Heart left ventricle (tissue), 16 donors: ENCODE measurements at places on chromosomes 11 and 22. TPM values are rescaled to one million over a fixed set of nuclear protein-coding genes. Genes with fewer than 3 reads are reported as not detected.

- no peak for DNase-seq
These were observed 212.4 kb upstream of the C11orf87 start for GRCh38 chr11:109209572-109209971.

GRCh38 chr22:37638391-37639069 lies 939 bp upstream of the SH3BP1 start:
- no peak for DNase-seq

DNA sequence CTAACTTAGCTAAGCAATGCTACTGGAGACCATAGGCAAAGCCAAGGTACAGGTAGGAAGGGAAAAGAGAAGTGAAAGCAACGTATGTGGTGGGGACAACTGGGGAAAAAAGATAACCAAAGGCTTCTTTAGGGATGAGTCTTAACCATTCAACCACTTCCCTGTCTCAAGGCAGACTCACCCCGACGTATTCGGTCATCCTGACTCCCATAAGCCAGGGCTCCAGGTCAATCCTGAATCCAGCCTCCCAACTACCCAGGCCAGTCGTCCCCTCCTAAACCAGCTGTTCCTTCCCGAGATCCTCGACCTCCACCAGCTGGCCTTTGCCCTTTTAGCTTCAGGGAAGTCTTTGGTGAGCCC lies 330 bp downstream of the ACP2 start:
- DNase-seq = no peak

GRCh38 chr11:11171854-11172253 lies 181.2 kb downstream of the CSNK2A3 start:
- DNase-seq = no peak

GRCh38 chr11:46119352-46120216 lies 1.7 kb downstream of the PHF21A start:
- peak; percentile 58 for DNase-seq

DNA sequence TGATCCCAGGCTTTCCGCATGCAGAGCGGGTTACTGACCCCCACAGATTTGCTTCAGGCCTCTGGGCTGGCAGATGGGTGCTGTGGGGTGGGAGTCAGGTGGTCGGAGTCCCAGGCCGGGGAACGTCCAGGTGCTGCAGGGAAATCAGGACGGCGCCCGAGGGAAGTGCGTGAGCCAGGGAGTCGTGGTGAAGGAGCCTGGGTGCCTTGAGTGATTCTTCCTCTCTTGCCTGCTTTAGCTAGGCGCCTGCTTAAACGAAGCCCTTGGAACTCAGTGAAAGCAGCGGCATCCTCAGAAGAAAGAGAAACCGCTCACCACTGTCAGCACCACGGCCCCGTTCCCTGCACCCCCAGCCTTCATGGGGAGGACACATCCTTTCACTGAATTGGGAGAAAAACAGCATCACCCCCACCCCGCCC lies 455.6 kb downstream of the BRD1 start:
- no peak for DNase-seq

GRCh38 chr22:29804985-29805384 lies 33.1 kb downstream of the ASCC2 start:
- no peak for DNase-seq

GRCh38 chr11:61132646-61133045 lies 28.6 kb downstream of the VPS37C start:
- no peak for DNase-seq

- no peak for DNase-seq
These were observed 62.6 kb upstream of the PHF21A start for GRCh38 chr11:46183819-46184218.

DNA sequence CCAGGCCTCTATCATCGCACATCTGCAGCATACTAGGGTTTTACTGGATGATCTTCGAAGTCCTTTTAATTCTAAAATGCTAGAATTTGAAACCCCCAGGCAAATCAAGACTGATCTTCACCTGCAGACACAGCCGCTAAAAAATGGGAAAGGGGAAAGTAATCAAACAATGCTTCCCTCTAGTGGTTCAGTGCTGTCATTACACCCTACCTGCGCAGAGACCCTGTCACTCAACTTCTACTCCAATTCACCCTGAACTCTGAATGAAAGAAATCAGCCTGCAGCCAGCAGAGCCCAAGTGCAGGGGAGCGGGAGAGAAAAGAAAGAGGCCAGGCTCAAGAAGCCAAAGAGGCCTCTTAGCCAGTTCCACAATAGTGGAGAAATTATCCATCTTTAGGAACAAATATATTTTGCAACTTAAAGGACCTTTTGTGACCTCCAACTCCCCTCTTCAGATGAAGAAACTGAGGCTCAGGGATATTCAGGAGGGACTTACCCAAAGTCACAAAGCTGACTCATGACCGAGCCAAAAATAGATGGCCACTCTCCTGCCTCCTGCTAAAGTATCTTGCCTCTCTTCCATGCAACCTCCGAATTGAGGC lies 33.0 kb downstream of the SERGEF start:
- no peak for DNase-seq

GRCh38 chr11:31806186-31806927 lies 4.8 kb downstream of the PAX6 start:
- DNase-seq = no peak

DNA sequence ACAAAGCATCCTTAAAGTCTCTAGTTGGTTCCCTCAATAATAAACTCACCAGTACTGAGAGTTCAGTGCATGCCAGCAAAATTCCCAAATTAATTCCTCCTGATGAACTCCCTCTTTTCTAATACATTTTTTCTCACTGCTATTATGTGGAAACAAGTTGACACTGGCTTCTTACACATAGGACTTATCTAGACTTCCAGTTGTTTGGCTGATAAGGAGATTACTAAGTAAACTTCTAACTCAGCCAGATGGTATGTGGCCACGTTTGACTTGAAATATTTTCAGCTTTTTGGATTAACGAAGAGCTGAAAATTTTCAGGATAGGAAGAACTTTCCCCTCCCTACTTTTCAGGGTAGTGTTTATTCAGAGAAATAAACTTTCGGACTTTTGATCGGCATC lies 1154.2 kb upstream of the TENM4 start:
- no peak for DNase-seq

DNA sequence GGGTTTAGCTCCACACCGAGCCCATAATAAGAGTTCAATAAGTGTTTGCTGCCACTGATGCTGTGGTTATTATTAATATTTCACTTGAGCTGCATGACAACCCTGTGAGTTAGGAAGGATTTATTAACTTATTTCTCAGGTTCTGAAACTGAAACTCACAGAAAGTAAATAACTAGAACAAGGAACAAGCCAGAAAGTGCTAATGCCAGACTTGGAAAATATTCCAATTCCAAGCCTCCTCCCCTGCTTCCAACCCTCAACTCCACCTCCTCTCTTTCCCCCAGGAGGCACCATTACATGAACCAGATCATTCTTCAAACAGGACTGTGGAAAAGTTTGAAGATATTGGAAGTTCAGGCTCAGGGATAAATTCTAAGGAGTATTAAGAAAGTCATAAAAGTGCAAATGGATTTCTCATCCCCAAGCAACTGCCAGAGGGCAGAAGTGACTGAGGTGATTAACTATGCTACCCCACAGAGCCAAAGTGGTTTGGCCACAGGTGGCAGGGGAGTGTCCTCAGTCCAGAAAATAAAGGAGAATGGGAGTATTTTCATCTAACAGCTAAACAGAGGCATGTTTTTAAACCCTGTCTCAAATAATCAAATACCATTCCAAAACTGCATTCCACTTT lies 3.2 kb upstream of the FJX1 start:
- DNase-seq = no peak

DNA sequence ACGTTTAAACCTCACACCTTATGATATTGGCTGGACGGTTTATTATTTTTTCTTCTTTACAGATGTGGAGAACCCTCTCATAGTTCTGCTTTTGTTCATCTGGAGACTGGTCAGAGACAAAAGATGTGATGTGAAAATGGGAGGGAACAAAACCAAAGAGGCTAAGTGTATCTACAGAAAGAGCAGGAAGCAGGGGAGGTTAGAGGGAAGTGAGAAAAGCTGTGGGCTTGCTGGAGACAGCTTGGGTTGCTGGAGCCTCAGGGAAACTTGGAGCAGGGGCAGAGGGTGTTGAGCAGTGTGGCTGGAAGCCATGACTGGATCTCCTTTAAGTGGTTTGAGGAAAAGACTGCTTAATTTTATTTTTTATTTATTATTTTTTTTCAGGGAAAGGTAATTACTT lies 79.0 kb upstream of the SNX19 start:
- DNase-seq = no peak

GRCh38 chr11:26632691-26633159 lies 60.7 kb upstream of the MUC15 start:
- DNase-seq = no peak

DNA sequence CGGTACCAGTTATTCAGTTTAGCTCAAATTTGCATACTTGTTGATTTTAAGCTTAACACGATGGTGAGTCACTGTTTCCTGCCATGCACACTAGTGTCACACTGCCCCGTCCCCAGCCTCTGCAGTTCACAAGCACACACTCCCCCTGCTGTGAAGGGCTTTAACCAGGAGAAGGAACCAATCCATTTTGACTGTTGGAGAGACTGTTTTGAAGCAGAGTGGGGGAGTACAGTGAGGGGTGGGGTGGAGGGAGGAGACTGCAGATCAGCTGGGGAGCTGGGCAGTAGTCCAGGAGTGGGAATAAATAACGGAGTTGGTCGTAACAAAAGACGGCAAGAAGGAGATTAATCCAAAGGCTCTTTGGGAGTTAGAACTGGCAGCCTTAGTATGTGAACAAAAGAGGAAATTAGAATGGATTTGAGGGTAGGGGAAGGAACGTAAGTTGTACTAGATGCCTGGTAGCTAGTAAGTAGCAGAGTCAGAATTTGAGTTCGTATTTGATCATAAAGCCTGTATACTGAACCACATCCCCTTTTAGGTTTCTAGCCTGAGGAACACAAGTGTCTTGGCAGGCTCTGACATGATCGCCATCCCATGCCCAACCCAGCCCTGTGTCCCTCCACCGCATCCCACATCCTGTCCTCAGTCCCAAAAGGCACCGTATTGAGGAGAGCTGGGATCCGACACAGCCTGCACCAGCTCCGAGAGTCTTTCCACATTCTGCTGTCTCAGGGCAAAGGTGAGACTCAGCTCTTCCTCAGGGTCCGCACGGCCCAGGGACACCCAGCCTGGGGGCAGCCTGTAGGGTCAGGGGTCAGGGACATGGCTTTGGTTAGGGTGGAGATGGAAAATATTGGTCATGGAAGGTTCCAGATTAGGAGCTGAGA lies 862 bp downstream of the TPP1 start:
- no peak for DNase-seq

- no peak for DNase-seq
These were observed 14.2 kb upstream of the PIK3C2A start for GRCh38 chr11:17221968-17222367.

GRCh38 chr11:19679952-19680828 lies 32.4 kb upstream of the NAV2 start:
- peak; percentile 83 for DNase-seq

- peak; percentile 47 for DNase-seq
These were observed 8.6 kb upstream of the MMP8 start for GRCh38 chr11:102733232-102733875.

DNA sequence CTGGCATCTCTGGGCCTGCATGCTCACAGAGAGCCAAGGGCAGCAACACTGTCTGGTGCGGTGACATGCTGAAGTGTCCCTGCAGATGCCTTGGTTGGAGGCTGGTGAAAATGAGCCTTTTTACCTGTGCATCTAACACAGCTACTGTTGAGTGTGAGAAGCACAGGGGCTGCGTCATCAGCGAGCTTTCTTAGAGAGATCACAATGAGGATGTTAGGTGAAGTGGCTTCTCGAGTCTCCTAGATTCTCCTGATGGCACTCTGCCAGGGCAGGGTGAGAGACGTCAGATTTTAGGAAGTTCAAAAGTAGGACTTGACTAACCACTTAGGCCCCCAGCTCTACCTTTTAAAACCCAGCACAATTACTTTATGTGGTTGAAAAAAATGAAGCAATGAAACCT lies 3.6 kb upstream of the SLC15A3 start:
- no peak for DNase-seq

- DNase-seq = no peak
These were observed 4.7 kb downstream of the TANGO2 start for GRCh38 chr22:20025401-20026203.

DNA sequence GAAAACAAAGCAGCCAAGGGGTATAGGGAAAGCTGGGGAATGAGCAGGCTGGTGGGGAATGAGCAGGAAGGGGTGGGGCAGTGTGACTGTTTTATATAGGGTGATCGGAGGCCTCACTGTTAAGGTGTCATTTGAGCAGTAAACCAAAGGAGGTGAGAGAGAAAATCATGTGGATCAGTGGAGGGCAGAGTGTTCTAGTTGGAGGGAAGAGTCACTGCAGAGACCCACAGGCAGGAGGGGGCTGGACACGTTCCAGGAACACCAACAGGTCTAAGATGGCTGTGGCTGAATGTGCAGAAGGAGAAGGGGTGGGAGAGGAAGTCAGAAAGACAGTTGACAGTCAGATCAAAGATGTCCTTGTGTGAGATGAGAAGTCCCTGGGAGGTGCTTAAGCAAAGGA lies 103.8 kb downstream of the ENTHD1 start:
- no peak for DNase-seq

DNA sequence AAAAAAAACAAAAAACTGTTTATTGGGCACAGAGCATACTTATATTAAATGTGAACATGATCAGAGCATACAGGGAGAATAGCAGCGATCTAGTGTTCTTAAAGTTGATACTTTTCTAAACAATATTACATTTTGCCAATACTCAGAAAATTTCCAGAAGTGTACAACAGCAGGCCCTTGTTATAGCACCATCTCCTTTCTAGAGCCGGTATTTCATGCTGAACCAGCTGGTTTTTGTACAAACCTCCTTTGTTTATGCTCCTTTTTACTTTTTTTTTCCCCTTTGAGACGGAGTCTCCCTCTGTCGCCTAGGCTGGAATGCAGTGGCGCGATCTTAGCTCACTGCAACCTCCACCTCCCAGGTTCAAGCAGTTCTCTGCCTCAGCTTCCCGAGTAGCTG lies 90.7 kb downstream of the PPP6R3 start:
- no peak for DNase-seq

APOA5 gene
- polyA plus RNA-seq = not detected

OR5AN1 gene
- polyA plus RNA-seq = not detected

SLC22A8 gene
- not detected for polyA plus RNA-seq

DNAJB7 gene
- polyA plus RNA-seq = not detected

LRRC55 gene
- polyA plus RNA-seq = 0.14 TPM

PGA3 gene
- 2.7 TPM for polyA plus RNA-seq

OR2D2 gene
- not detected for polyA plus RNA-seq

ARL2 gene
- 126 TPM for polyA plus RNA-seq

DEFB131B gene
- polyA plus RNA-seq = not detected

ATG16L2 gene
- polyA plus RNA-seq = 8.3 TPM

MMP11 gene
- 6.2 TPM for polyA plus RNA-seq

PAK1 gene
- polyA plus RNA-seq = 2.5 TPM
